ENCODE measurements at places on chromosomes 2 and 18.

- DNase-seq: no peak
Measured at GRCh38 chr2:100844514-100844913, 24.6 kb downstream of the NPAS2 start.

- no peak for DNase-seq
Measured at GRCh38 chr2:119109866-119110265, 48.7 kb downstream of the C1QL2 start.

DNA sequence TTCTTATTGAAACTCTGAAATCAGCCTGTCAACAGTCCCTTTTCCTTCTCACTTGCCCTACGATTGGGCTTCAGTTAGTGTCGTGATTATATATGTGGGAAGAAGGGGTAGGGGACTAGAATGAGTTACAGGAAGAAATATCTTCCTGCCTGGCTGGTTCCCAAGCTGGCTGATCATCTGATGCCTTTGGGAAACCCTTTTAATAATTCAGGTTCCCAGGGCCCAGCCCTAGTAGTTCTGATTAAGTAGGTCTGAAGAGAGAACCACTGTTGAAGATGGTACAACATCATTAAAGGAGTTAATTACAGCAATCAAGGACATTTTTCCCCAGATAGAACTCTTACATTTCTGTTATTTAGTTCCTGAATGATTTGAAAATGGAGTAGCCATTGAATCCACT, 110.1 kb upstream of the EML6 start:
- DNase-seq: no peak

- DNase-seq: no peak
Measured at GRCh38 chr18:9483526-9483925, 8.2 kb downstream of the RALBP1 start.

- no peak for DNase-seq
Measured at GRCh38 chr2:53987336-53987921, 16.6 kb upstream of the PSME4 start.
